Prostate gland (tissue), 2 donors: ENCODE measurements at places on chromosomes 5 and 9.
A peak's percentile ranks its signal among the peaks of the same experiment; 100 is the strongest.

DNA sequence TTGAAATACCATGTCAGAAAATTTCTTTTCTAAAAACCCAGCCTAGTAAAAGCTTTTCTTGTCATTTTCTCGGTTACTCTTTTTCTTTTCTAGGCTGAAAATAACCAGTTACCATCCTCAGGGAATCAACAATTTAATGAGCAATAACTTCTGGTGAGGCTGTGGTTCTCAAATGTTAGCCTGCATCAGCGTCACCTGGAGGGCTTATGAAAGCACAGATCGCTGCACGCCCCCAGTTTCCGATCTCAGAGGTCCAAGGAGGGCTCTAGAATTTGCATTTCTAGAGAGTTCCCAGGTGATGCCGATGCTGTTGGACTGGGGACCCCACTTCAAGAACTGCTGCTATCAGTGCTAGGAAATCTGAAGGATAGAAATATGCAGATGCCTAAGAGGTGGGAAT is 28.9 kb upstream of the TLE1 start:
- DNase-seq = no peak

- DNase-seq = no peak
Measured at GRCh38 chr5:118593003-118593328, 395.4 kb downstream of the DTWD2 start.

GRCh38 chr9:70444904-70445303 is 30.4 kb upstream of the KLF9 start:
- no peak for DNase-seq

- no peak for DNase-seq
Measured at GRCh38 chr5:58496488-58496887, 5.3 kb downstream of the GAPT start.

- DNase-seq = no peak
Measured at GRCh38 chr9:72333197-72333596, 31.8 kb downstream of the ZFAND5 start.

DNA sequence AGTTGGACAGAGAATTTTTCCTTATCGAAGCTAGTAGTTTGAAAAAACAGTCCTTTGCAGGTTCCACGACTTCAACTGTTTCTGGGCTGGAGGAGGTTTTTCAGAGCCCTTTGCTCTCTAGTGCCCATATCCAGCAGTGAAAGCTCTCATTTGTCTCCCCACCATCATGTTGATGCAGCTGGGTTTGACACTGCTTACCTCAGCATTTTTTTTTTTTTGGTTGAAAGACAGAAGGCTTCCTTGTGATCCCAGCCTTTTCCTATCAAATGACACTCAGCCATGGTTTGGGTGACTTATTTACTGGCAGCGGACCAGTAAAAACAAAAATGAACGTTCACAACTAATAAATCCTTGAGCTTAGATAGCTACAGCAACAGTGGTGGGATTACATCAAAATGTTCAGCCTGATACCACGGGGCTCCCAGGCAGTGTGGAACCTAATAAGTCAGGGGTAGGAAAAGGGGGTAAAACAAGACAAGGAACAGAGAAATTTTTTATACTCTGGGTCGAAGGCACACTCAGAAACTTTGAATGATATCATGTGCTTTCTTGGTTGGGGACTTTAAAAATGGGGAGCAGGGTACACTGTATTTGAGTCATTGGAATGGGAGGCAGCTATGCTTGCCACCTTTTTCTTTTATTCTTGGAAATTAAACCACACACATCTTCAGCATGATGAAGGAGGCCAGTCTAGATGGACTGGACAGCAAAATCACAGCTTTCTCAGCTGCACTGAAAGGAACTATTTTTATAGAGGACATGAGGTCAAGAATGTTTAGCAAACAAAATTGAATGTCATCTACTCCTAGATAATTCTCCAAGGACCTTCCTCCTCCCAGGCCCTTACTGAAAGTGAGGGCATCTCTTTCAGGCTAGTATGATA is 308.9 kb upstream of the MPDZ start:
- DNase-seq = no peak

- no peak for DNase-seq
Measured at GRCh38 chr5:116554764-116555163, 19.9 kb downstream of the SEMA6A start.

DNA sequence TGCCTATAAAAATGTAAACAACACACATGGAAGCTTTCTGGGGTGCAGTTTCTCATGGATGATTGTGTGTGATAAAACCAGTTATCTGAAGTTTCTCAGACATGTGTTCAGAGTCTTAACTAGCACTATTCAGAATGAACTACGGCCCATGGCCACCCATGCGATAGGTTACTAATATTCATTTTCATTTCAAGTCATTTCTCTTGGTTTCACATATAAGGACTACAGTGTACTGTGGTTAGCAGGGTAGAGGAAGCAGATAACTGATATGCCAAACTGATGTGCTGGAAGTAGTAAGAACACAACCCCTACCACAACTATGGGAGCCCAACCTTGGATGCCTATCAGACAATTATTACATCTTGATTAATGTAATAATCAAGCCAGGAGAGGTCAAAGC is 372.1 kb downstream of the DTWD2 start:
- no peak for DNase-seq

DNA sequence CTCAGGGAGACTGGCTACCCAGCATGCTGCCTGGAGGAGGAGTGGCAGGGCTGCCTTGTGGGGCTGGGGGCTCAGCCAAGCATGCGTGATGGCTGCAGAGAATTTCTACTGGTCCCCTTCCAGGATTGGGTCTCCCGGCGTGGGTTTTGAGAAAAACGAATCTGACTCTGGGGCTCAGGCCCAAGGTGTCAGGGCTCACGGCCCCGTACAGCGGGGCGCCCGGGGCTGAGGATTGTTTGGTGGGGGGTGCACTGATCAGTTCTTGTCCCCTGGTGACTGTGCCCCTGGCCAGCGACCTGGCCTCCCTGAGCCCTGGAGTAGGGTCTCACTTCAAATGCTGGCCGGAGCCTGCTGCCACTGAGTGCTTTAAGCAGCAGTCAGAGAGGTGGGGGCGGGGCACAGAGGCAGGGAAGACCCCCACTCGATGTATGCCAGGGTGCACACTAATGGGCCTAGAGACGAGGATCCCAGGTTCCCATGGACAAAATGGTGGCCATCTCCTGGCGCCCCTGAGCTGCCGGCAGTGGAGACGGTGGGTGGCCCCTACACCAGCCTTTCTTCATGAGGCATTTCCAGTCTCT is 45.5 kb upstream of the RNU6ATAC start:
- DNase-seq = no peak

GRCh38 chr5:56129288-56129687 is 103.8 kb downstream of the ANKRD55 start:
- DNase-seq = no peak

DNA sequence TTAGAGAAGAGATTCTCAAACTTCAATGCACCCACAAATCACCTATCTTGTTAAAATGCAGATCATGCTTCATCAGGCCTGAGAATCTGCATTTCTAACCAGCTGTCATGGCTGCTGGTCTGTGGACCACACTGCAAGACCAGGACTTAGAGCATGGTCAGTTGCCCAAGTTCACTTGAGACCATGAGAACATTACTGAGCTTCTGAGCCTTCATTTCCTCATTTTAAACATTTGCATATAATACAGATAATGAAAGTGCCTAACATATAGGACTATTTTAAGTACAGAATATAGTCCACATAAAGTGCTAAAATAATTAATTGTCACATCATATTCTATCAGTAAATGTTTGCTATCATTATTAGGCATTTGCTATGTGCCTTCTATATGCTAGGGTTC is 260.8 kb upstream of the TNC start:
- DNase-seq = no peak

GRCh38 chr5:123530728-123531127 is 18.8 kb downstream of the CSNK1G3 start:
- DNase-seq = no peak

DNA sequence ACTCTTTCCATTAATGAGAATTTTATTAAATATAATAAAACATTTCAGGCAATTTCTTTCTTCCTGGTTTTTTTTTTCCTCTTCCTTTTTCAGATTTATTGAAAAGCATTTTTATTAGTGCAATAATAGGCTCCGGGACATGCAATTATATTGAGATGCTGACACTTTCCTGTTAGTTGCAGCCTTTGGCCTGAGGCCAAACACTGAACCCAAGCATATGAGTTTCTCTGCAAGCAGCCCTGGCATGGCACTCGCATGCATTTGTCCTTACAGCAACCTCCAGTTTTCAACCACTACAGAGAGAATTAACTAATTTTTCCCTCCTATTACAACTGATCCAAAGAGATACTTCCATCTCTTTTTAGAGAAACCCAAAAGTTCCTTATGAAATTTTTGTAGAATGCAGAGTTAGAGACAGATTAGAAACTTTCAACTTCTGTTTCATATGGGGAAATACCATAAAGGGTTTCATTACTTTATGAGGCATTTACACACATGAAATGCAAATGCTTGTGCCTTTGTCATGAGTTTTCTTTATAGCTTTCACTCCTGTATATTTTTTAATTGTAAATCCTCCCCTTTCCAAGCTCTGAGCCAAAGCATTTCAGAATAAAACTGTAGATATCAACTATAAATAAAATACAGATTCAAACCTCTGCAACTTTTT is 183.0 kb downstream of the CETN3 start:
- DNase-seq = no peak

DNA sequence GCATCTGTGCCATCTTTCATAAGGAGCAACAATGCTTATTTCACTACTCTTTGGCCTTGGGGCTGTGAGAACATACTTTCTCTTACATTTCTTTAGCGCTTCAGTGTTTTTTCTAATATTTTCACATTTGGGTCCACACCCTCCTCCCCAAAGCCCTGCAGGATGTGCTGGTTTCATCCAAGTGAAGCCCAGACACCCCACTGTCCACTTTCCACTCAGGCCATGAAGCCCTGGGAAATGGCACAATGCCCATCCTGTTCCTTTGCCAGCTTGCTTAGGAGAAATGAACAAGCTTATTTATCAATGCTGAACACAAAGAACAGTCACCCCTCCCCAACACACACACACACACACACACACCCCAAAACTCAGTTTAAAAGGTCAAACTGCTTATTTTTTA is 17.3 kb upstream of the TMOD1 start:
- DNase-seq = no peak

DNA sequence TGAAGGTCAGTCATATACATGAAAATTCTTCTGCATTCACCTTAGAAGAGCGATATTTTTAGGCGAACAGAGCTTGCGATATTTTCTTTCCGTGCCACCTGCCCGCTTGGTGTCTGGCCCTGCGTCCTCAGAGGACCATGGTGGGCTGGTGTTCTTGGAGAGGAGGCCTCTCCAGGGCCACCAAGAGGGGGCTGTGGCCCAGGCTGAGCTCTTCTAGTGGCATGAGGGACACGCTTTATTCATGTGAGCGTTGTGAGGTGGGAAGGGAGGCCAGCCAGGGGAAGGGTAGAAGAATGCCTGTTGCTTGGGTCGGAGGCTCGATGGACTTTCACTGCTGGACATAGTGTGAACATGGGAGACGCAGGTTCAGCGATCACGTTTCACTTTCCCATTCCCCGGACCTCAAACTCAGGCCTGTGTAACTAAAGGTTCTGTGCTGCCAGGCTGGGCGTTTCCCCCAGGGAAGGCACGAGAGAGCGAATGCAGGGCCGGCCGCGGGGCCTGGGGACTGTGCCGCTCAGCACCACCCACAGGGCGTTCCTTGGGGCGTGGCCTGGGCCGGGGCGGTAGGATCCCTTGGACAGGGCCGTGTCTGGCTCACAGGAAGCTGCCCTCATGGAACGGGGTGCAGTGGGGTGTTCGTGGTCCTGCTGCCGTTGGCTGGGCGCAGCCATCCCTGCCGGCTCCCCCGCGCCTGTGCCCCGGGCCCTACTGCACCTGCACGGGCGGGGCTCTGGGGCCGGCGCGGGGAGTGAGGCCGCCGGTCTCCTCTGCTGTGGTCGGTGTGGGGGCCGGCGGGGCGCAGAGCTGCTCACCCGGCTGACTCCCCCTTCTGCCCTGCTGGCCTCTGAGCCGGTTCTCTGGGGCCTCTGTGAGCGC is 40.7 kb upstream of the CLPTM1L start:
- DNase-seq = peak; percentile 87

DNA sequence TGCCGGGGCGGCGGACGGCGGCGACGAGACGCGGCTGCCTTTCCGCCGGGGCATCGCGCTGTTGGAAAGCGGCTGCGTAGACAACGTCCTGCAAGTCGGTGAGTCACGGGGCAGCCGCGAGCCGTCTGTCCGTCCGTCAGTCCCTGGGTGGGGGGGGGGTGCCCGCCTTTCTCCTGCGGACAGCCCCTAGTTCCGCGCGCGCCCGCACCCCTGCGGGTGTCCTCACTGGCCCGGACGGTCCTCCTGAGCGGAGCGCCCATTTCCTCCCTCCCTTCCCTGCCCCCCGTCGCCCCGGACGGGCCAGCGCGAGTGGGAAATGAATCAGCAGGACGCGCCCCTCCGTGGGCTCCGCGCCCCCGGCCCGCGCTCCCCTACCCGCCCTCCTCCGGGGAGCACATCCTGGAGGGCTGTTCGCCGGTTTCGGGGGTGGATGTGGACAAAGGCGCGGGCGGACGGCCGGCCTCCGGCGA is 828 bp downstream of the ZSWIM6 start:
- DNase-seq = peak; percentile 33

DNA sequence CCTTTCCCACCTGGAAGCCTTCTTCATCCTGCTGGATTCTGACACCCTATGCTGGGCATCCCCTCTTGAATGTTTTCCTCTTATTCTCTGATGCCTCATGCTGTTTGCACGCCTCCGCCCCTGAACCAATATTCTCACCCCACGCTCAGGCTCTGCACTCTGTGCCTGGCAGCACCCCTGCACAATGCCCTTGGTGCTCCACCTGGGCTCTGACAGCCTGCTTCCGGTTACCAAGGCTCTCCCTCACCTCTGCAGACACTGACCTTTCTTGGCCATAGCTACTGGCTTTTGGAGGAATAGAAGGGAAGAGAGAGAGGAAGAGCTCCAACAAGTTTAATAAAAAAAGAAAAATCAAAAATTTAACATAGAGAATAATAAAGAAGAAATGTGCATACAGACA is 108.7 kb upstream of the SHB start:
- DNase-seq = no peak

GRCh38 chr5:133238426-133239205 is 186.8 kb downstream of the HSPA4 start:
- DNase-seq = no peak

DNA sequence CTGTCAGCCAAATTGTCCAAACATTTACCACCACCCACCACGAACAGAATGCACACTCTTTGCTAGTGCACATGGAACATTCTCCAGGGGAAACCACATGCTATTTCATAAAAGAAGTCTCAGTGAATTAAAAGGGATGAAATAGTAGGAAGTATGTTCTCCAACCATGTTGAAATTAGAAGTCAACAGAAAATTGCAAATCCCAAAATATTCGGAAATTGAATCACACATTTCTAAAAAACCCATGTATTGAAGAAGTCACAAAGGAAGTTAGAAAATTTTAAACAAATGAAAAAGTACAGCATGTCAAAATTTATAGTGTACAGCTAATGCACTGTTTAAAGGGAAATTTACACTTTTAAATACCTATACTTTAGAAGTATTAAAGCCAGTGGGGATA is 50.8 kb downstream of the TGFBR1 start:
- no peak for DNase-seq
